Right renal cortex interstitium (tissue), 3 donors: ENCODE measurements at places on chromosomes 6 and 20. TPM values are rescaled to one million over a fixed set of nuclear protein-coding genes. Genes with fewer than 3 reads are reported as not detected.

DNA sequence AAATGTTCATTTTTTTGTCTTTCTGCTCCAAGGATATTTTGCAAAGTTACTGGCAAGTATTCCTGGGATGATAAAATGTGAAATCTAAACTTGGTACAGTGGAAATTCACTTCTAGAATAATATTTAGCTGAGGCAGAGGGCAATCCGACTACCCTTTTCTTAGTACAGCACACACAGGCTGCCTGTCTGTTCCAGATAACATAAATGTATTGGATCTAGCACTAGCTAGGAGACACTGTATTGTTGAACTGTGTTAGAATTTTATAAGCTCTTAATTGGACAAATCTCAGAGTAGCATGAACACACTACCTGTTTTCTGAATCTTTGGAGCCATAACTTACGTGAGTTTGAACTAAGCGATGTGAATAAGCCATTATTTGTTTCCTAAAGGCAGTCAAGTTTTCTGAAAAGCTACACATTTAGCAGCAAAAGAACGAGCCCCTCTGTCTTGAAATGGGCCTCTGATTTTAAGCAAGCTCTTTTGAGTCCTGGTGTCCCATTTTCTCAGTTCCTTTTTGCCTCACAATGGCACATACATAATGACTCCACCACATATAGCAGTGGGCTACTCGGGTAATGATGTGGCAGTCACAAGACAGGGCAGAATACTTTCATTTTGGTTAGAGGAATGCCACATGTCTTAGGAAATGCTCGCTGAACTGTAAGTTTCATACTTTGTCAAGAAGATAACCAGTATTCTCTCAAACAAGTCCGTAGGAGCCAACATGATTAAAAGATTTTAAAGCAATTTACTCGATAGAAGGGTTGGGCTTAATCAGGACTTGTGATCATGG lies 116.5 kb upstream of the ESR1 start:
- no peak for DNase-seq

DNA sequence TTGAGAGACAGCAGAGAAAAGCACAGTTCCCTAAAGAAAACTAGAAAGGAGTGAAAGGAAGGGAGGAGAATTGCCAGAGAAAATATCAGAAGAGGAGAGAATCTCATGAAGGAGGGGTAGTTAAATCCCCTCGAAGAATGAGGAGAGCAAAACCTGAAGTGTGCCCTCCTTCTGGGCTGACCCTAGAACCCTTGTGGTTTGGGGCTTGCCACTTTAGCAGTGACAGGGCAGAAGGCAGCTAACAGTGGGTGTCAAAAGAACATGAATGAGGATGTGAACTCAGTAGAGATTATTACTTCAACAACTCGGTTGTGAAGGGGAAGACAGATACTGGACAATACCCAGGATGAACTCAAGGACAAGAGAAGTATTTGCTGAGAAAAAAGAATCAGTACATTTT lies 73.6 kb downstream of the RALGAPA2 start:
- DNase-seq, result no peak

- no peak for DNase-seq
Measured at GRCh38 chr20:44956410-44956809, 3.8 kb downstream of the TOMM34 start.

DNA sequence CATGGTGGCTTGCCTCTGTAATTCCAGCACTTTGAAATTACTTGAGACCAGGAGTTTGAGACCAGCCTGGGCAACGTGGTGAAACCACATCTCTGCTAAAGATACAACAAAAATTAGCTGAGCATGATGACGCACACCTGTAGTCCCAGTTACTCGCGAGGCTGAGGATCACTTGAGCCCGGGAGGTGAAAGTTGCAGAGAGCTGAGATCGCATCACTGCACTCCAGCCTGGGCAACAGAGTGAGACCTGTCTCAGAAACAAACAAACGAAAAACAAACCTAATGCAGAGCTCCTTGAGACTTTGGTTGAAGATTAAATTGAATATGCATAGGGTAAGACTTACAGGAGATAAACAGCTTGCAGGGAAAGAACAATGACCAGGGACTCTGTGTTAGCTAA lies 80.8 kb downstream of the SCAF8 start:
- no peak for DNase-seq

DNA sequence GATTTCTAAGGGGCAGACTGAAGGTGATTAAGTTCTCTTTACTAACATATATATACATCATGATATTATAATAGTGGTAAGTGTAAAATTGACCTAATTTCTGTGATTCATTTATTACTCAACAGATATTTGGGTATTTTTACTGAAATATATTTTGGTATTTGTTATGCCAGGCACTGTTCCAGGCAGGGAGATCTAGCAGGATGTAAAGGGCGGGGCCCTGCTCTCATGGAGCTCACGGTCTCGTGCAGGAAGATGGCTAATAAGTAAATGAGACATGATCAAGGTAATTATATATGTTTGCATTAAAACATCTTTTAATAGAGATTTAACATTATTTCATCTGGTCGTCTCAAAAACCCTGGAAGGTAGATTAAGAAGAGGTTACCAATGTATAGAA lies 27.7 kb downstream of the FAM50B start:
- DNase-seq, result no peak

Gene EPB41L1
- polyA plus RNA-seq, result 67.5 TPM

GRCh38 chr6:157376241-157376640 lies 4.7 kb upstream of the ZDHHC14 start:
- DNase-seq, result no peak
